ENCODE measurements at places on chromosomes 1 and 21.

GRCh38 chr1:212727386-212728181, 27.9 kb upstream of the BATF3 start:
- no peak for DNase-seq

DNA sequence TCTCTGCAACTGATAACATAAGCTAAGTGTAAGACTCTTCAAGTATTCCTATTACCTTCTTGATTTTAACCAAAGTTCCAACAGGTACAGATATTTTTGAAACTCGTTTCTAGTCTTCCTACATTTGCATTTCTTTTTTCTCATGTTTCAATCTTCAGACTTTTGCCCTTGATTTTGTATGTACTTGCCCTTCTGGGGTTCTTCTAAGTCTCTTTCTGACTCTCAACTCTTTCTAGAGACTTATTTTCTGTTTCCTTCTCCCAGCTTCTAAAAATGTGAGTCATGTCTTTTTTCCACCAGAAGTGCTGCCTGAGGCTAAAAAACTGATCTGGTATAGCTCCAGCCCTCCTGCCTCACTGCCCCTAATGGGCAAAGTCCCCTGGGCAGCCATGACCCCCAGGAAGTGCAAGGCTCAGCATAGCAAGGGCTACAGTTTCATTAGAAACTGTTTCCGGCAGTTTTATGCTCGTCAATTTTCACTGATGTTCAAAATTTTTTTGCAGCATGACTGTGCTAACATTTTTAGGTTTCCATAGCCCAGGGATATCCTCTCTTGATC, 265.9 kb downstream of the SEC16B start:
- DNase-seq: no peak

GRCh38 chr1:54253480-54253879, 53.5 kb downstream of the MRPL37 start:
- DNase-seq: no peak

- no peak for DNase-seq
Observed at GRCh38 chr21:46208761-46209721, 19.5 kb downstream of the LSS start.

GRCh38 chr1:8334106-8334851, 16.4 kb downstream of the SLC45A1 start:
- DNase-seq: no peak

- DNase-seq: no peak
Observed at GRCh38 chr21:45122030-45122429, 47.6 kb downstream of the ADARB1 start.

DNA sequence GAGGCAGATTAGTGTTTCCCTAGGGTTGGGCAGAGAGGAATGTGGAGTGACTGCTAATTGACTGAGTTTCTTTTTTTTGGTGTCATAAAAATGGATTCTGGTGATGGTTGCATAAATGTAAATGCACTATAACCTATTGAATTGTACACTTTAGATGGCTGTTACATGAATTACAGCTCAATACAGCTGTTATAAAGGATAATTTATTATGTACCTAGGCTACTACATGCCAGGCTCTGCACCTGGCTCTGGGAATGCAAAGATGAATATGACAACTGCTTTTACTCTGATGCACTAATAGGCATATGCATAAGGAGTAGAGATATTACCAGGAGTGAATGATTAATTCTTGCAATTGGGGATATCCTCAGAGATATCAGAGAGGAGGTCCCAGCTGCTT, 345.3 kb downstream of the PTBP2 start:
- DNase-seq: no peak

DNA sequence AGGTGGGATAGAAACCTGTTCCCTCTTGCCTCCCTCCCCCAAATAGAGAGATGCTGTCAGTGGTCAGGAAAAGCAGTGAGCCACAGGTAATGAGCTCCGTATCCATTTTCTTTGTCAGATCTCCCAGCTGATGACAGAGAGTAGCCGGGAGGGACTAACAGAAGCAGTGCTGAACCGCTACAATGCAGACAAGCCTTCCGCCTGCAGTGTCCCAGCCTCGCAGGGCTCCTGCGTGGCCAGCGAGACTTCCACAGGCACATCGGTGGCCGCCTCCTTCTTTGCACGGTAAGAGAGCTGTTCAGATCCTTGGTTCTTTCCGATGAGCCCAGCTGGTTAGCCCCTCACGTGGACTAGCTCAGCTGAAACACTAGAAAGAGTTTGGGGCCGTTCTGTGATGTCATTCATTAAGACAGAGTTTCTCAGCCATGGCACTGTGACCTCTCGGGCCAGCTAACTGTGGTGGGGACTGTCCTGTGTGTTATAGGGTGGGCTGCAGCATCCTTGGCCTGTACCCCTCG, 264.7 kb downstream of the KIF26B start:
- DNase-seq: no peak

GRCh38 chr21:32143241-32143939, 135.5 kb downstream of the MIS18A start:
- DNase-seq: no peak

- DNase-seq: no peak
Observed at GRCh38 chr1:94772230-94772641, 47.9 kb upstream of the SLC44A3 start.

GRCh38 chr1:119935373-119935772, 39.1 kb upstream of the ADAM30 start:
- DNase-seq: no peak

- DNase-seq: no peak
Observed at GRCh38 chr1:224644553-224645154, 28.5 kb downstream of the CNIH3 start.

DNA sequence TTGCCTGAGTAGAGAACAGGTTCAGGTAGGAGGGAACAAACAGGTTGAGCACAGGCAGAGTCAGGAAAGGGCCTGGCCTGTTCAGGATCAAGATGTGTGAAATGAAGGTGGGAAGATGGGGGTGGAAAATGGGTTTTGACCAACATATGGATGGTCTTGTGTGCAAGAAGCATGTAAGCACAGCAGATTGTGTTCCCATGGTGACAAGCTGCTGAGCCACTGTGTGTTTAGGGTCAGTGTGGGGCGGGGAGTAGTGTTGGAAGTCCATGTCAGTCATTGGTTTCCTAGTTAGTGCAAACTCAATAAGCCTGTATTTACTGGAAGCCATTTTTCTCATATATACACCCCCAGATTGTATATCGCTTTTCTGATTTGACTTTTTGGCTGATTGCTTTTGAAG, 111.9 kb downstream of the CAMTA1 start:
- DNase-seq: no peak

DNA sequence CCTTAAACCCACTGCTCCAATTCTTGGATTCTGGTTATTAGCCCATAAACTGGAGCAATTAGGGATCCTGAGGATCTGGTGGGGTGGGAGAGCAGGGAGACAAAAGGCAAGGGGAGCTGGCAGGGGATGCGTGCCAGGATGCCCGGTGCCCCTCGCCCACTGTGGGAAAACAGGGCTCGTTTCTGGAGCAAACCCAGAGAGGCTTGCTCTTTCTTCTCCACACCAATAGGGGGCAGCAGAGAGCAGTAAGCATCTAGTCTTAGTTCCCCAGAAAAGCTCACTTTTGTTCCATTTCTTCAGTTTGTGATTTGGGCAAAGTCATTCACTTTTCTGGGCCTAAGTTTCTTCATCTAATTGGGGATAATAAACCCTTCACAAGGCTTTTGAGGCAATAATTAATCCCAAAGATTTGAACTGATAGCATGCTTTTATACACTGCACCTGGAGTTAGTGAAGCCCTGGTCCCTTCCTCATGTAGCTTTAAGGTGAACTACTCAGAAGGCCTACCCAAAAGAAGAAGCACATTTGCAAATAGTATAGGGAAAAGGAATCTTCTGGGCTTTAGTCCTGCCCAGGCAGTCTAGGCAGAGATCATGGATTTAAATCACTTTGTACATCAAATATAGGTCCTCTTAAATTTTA, 160.6 kb upstream of the USP24 start:
- no peak for DNase-seq

DNA sequence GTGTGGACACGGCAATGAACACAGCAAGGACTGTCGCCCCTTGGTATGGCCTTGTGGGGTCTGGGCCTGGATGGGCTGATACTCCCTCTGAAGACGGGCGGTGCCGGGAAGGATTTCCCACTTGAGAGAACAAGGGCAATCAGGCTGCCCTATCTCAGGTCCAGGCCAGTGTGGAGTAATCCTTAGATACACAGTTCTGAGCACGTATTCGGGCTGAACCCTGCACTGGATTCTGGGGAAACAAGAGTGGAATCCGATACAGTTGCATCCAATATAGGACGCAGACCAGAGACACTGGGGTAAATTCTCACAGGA, 177.7 kb downstream of the TRABD2B start:
- no peak for DNase-seq

DNA sequence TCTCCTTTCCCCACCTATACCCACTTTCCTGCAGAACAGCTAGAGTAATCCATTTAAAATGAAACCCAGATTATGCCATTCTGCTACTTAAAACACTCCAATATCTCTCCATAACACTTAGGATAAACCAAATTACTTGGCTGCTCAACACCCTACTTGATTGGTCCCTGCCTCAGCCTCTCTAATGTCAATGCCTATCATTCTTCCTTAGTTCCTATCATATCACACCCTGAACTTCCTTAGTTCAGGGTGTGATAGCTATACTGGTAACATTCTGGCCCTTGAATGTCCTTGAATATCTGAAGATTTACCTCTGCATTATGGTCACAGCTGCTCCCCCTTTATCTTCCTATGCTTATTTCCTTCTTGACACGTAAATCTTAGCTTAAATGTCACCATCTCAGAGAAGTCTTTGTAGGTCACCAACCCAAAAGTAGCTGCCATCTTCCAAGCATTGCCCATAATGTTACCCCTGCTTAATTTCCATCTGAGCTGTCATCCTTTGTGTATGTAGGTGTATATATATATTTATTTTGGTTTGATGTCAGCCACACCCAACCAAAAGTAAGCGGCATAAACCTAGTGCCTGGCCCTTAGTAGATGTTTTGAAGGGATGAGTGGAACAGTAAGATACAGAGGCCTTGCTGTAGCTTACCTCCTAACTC, 379.8 kb downstream of the PTPRC start:
- no peak for DNase-seq

GRCh38 chr1:46166521-46167462, 8.1 kb upstream of the TSPAN1 start:
- no peak for DNase-seq

DNA sequence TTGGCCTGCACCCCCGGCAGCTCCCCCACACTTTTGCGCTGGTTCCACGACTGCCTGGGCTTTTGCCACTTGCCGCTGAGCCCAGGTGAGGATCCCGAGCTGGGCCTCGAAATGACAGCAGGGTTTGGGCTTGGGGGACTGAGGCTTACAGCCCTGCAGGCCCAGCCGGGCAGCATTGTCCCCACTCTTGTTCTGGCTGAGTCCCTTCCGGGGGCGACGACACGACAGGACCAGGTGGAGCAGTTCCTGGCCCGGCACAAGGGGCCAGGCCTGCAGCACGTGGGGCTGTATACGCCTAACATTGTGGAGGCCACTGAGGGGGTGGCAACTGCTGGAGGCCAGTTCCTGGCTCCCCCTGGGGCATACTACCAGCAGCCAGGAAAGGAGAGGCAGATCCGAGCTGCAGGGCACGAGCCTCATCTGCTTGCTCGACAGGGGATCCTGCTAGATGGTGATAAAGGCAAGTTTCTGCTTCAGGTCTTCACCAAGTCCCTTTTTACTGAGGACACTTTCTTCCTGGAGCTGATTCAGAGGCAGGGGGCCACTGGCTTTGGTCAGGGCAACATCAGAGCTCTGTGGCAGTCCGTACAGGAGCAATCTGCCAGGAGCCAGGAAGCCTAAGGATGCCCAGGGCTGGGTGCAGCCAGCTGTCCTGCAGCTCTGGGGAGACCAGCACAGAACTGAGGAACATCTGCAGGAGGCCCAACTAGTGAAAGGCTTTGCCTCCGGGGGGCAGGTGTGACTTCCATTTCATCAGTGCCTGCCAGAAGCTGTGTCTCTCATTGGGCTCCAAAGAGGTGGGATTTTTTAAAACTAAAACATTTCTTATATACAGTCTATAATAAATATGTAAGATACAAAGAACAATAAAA, 1.2 kb downstream of the HPDL start:
- no peak for DNase-seq

- no peak for DNase-seq
Observed at GRCh38 chr1:228148196-228148861, 1.4 kb upstream of the GJC2 start.

DNA sequence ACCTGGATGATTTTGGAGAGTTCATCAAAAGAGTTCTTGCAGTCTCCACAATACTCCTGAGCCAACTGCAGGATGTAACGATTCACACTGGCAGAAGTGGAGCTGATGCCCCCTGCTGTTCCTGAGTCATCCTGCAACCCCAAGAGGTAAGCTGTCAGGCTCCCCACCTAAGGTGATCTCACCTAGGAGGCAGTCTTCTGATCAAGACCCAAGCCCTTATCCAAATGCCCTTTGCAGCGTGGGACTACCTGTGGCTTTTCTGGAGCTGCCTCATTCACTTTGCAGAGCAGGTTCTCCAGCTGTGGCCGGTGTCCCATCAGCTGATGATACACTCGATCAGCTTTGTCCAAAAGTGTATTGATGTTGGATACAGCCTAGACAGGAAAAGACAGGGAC, 96.4 kb downstream of the UBR4 start:
- no peak for DNase-seq

DNA sequence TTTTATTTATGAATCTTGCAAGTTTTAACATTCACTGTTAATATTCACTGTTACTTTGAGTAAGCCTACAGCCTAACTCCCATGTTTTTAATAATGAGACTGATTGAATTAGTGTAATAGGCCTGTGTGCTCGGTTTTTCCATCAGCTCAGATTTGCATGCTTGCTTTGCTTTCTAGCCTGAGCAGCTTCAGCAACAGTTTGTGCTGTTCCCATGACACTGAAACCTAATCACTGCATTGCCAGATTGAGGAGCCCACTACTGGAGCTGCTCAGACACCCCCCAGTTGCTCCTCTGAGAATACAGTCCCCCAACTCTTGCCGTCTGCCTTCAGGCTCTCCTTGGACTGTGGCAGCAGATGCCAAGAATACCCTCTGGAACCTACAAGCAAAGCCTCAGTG, 695.4 kb downstream of the BRINP3 start:
- DNase-seq: no peak

GRCh38 chr1:208351838-208352237, 107.7 kb upstream of the PLXNA2 start:
- DNase-seq: no peak

DNA sequence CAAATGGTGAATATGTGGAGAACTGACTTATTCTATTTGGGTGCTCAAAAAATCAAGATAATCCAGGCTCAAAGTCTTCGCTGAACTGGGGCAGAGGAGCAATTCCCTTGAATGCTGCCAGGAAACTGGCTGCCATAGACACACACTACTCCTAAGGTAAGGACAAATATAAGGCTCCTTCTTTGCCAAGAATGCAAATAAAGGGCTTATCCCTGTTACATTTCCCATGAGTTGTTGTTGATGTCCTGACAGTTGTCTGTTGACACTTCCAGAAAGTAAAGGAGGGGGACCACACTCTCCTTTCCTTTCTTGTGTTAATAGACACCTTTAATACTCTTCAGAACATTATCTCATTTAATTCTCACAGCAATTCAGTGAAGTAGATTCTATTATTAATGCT, 212.2 kb upstream of the PTBP2 start:
- no peak for DNase-seq

DNA sequence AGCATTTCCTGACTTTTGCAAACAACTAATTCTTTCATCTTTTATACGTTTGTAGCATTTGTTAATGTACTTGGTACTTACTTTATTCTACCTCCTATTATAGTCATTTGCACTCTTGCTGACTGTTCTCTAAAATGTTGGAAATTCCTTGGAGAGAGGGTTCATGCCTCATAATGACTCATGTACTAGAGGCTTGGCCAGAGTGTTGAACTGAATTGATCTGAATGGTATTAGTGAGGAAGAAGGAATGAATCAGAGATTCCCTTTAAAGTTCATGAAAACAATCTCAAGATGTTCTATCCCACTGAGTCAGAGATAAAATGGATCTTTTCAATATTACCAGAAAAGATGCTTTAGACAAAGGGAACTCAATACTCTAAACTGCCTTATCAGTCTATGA, 383.4 kb downstream of the SEC16B start:
- no peak for DNase-seq

All from esophagus squamous epithelium (tissue), 5 donors.